Naive thymus-derived CD8-positive, alpha-beta T cell (primary cell): ENCODE measurements at places on chromosomes 12 and 14. TPM values are rescaled to one million over a fixed set of nuclear protein-coding genes. Genes with fewer than 3 reads are reported as not detected.
A peak's percentile ranks its signal among the peaks of the same experiment; 100 is the strongest.

ETFBKMT gene
- 0.34 TPM for polyA plus RNA-seq

KRT73 gene
- 10.0 TPM for polyA plus RNA-seq

STAC3 gene
- not detected for polyA plus RNA-seq

DNA sequence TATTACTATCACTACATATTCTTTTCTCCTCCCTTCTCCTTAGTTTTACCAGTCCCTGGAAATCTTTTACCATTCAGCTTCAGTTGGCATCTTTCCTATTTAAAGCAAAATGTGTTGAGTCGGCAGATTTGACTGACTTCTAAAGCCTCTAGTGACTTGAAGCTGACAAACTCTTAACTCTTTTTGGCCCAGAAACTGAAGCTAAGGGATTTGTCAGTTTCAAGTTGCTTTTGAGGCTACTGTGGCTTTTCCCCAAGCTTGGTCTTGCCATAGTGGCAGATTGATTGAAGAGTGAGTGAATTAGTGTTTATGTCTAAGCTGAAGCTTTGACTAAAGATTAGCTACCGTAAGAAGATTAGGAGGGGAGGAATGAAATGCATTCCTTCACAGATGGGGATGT is 104.0 kb downstream of the ETNK1 start:
- H3K27me3 ChIP-seq = peaks cover 7% of the 10 kb centered on the region
- no peak overlapping the region for H3K4me3 ChIP-seq

DNA sequence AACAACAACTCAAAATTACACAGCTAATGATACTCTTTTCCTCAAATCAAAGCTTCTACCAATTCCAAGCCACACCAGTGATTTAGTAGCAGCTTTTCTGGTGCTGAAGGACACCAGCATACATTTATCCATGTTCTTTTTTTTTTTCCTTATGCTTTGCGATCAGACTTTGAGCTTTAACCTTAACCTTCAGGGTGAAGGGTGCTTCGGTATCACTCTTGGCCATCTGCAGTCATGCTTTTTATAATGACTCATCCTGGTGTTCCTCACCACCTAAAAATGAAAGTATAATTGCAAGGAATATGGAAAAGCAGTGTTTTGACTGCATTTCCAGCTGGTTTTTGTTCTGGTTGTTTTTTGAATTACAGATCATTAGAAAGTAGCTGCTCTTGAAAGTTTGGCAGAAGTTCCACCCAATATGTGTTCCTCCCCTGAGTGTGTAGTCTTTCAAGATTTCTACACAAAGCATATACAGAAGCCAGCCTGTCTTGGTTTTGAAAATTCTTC is 1.3 kb upstream of the SLC41A2 start:
- H3K4me3 ChIP-seq = peak overlapping the region; percentile 93
- H3K27me3 ChIP-seq = peaks cover 9% of the 10 kb centered on the region

GRCh38 chr14:51533872-51534553 is 117.7 kb upstream of the FRMD6 start:
- peaks cover 1% of the 10 kb centered on the region for H3K27me3 ChIP-seq
- H3K4me1 ChIP-seq = no peaks in the 10 kb centered on the region
- H3K36me3 ChIP-seq = no peaks in the 10 kb centered on the region
- no peak overlapping the region for H3K27ac ChIP-seq
- no peak for DNase-seq

DNA sequence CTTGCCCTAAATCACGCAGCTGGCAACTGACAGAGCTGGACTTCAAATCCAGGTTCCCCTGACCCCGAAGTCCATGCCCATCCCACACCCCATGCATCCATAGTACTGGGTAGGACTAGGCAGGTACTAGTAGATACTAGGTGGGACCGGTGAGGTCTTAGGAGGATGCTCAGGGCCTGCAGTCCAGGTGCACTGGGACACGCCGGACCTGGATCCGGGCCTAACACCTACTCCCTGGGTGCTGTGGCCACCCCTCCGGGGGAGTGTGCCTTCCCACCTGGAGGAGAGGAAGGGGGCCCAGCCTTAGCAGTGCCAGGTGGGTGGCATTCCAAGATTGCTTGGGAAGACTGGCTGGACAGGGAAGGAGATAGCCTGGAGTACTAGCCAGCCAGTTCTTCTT is 64.8 kb downstream of the CACNA1C start:
- no peak for DNase-seq
- no peak overlapping the region for H3K27ac ChIP-seq
- no peaks in the 10 kb centered on the region for H3K4me1 ChIP-seq
